Stimulated activated CD4-positive, alpha-beta T cell treated with anti-CD3 and anti-CD28 coated beads, Interleukin-2, amount 100 ng/mL, for 48 hours (primary cell): ENCODE measurements at places on chromosomes 13 and 19.

GRCh38 chr19:5024282-5024681 lies 55.4 kb downstream of the KDM4B start:
- DNase-seq: no peak

- DNase-seq: no peak
Observed at GRCh38 chr19:41700381-41701195, 7.8 kb upstream of the CEACAM5 start.

DNA sequence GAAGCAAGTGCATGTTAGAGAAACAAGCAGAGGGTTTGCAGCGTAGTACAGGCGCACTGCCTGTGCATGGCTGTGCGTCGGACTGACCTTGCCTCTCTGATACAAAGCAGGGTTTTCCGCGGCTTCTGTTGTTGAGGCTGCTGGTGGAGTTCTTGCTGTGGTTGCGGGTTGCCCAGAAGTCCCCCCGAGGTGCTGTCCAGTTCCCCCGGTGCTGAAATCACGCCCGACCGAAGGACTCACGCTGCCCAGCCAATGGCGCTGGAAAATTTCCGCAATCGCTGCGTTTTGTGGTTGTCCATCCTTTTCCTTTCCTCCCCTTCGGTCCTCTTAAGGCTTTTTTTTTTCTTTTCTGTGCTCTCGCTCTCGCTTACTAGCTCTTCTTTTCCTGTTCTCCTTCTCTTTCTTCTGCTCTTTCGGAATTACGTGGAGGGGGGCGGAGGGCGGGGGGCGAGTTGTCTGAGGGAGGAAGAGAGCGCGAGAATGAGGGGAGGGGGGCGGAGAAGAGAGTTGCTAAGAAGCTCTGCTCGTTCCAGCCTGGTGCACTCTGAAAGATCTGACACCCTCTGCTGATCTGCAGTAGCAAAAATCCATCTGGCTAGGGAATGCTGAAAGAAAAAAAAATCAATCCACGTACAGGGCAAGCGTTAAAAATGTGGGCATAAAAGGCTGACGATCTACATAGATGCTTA lies at the start of gene SLITRK1:
Gene SLITRK1, minus strand, starts transcription at position 558 of the 689 bp plus-strand sequence. CDS start 967 bp downstream, outside the sequence.
- no peak for DNase-seq

DNA sequence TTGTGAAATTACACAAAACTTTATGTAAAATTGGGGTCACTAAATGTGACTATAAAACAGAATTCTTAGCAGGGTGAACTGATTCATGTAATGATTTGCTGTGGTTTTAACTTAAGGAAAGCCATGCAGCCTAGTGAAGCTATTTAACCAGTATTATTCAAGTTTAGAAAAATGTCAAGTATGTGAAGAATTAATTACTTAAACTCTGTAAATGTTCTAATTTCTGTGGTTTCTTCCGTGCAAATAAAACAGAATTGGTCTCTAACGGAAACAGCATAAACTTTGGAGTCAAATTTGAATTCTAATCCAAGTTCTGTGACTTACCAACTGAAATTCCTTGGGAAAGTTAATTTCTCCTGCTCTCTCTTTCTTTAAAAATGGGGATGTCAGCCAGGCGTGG lies 13.3 kb downstream of the CDC16 start:
- no peak for DNase-seq

GRCh38 chr13:99039718-99040280 lies 61.9 kb upstream of the DOCK9 start:
- no peak for DNase-seq

DNA sequence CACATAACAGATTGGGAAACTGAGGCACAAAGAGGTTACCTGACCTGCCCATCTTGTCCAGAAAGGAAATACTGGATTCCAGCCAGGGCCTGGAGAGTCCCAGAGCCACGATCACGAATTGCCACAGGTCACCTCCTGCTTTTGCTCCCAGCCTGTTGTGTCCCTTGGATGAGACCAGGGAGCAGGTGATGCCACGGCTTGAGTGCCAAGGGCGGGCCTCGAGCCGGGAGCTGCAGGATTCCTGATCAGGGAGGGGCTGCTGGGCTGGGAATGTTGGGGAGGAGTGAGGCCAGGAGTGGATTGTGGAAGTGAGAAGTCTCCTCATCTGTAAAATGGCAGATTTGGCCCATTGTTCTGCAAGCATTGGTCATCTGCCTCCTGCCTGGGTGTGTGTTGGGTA lies 29.4 kb downstream of the DNM2 start:
- no peak for DNase-seq

DNA sequence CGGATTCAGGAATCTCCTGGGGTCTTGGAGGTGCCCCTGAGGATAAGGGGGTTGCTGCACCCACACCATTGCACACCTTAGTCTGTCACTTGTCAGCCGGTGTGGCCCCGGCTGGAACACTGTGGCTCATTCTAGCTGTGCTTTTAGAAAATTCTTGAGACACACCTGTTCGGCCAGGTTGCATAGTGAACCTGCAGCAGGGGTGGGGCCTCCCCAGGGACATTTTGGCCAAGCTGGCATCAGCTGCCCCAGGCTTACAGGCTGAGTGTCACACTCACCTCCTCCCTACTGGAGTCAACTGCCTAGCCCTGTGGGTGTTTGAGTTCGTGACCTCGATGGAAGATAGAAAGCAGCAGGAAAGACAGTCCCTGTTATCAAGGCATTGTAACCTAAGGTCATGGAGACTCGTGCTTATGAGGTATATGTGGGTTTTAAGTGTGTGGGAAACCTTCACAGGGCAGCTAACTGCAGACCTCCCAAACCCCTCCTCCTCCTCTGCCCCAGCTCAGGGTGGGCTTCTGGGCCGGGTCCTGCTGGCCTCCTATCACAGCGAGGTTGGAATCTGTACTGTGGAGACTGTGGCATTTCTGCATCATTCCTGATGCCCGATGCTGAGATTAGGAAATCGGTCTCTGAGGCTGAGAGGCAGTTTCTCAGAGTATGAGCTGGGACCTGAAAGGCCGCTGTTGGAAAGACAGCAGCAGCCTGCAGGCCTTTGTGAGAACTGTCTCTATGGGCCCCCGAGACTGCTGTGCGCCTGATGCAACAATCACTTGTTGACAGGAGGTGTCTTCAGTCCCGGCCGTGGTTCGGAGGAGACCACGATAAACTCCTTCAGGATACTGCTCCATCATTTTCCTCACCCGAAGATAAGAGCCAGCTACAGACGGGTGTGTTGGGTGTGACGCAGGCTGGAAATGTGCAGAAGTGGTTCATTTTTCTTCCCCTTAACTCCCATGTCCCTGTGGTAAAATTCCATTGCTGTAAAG lies 72.2 kb downstream of the ATP11A start:
- DNase-seq: no peak

DNA sequence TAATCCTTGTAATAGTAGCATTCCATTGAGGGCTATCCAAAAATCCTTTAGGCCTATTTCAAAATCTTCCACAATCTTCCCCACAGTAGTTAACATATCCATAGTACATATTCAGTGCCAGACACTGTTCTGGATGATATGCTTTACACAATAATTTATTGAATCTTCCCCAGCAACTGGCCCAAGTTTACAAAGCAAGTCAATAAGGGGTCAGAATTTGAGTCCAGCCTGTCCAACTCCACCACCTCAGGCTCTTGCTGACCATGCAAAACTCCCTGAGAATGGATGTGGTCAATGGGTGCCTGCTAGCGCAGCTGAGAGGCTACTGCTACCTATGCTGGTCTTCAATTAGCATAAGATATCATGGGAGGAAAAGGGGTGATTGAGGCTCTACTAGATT lies 529.6 kb downstream of the FGF9 start:
- no peak for DNase-seq

GRCh38 chr13:19665427-19665859 lies 32.0 kb downstream of the MPHOSPH8 start:
- DNase-seq: no peak

GRCh38 chr13:92175330-92175729 lies 776.9 kb downstream of the GPC5 start:
- DNase-seq: no peak

GRCh38 chr19:45637890-45638667 lies 1.1 kb downstream of the EML2 start:
- DNase-seq: no peak

- peak; percentile 32 for DNase-seq
Observed at GRCh38 chr19:37227996-37228395, 10.0 kb downstream of the ZNF383 start.

GRCh38 chr19:632579-633067 lies 714 bp downstream of the POLRMT start:
- DNase-seq: peak; percentile 42

DNA sequence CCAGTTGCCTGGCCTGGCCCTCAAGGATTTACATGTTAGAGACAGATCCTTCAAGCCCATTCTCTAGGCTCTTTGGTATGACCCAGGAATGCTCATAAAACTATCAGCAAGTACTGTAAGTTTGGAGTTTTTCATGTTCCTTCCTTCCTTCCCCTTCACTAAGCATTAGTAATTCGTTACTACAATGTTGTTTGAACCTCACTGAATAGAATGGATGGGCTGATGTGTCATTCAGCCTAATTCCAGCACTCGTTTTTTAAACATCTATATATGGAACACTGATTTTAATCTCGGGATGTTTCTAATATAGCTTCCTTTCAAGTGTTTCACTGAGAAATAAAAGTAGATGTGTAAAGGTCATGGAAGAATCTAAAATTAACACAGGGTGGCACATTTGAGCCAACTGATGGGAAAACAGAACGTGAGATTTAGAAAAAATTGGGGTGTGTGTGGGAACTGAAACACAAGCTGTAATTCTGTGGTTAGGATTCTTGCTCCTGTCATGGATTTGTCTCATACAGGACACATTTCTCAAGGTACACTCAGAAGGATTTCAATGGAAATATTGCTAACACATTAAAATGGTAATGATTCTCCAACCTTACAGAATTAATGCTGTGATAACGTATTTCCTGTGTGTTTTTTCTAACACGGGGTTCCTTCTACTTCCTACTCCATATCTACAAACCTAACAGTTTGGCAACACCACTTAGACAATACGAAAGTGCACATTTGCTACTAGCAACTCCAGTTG lies 93.4 kb downstream of the FLT1 start:
- DNase-seq: no peak

- no peak for DNase-seq
Observed at GRCh38 chr13:62337109-62337880, 921.6 kb upstream of the PCDH20 start.

DNA sequence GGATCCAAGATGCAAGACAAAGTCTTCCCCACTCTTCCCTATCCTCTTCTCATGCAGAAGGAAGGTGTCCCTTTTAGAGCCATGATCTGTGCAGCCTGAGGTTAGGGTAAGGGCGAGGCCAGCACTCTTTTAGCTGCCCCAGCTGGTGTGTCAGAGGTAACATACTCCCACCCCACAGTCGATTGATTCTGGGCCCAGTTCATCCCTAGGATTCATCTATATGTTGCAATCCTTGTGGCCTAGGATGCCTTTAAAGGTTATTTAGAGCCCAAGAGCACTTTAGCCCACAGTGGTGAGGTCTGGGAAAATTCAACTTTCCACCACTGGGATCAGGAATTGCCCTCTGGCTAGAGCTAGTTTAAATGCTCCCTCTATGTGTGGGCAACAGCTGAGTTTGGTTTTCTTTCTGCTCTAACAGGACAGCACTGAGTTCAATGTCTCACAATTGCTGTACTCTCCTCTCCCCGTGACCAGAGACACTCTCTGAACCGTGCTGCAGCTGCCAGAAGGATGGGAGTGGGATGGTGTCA lies 201.3 kb upstream of the SERP2 start:
- no peak for DNase-seq

GRCh38 chr13:74205313-74205690 lies 71.1 kb upstream of the KLF12 start:
- DNase-seq: no peak

DNA sequence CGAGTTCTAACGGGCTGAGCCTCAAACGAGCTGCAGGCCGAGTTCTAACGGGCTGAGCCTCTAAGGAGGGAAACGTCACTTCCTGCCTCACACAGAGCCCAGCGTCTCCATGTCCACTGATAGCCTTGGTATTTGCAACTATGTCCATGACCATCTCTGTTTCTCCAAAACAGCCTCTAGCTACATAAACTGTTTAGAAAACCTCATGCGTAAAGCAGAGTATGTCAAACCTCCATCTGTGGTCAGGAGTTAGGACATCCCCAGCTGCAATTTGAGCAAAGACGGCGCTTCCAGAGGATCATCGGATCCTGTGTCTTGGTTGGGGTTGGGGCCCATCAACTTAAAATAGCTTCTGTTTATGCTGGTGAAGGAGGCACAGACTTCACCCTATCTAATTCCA lies 20.8 kb downstream of the RASA3 start:
- no peak for DNase-seq

DNA sequence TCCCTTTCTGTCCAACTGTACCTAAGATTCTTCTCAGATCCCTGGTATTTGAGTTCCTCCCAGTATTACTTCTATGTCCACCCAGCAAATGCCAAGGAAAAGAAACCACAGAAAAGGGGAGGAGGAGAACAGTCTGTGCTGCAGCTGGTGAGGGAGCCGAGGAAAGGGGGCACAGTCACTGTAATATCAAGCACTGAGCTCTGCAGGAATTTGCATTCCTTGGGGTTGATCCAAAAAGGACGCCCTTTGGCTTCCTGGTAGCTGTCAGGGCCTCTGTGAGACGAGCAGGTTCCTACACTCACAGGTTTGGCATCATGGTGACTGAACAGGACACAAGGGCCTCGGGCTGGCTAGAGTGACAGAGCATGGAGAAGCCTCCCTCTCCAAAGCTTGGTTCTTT lies 273.4 kb downstream of the NHLRC3 start:
- no peak for DNase-seq

GRCh38 chr19:38564981-38565690 lies 52.6 kb downstream of the MAP4K1 start:
- DNase-seq: no peak

DNA sequence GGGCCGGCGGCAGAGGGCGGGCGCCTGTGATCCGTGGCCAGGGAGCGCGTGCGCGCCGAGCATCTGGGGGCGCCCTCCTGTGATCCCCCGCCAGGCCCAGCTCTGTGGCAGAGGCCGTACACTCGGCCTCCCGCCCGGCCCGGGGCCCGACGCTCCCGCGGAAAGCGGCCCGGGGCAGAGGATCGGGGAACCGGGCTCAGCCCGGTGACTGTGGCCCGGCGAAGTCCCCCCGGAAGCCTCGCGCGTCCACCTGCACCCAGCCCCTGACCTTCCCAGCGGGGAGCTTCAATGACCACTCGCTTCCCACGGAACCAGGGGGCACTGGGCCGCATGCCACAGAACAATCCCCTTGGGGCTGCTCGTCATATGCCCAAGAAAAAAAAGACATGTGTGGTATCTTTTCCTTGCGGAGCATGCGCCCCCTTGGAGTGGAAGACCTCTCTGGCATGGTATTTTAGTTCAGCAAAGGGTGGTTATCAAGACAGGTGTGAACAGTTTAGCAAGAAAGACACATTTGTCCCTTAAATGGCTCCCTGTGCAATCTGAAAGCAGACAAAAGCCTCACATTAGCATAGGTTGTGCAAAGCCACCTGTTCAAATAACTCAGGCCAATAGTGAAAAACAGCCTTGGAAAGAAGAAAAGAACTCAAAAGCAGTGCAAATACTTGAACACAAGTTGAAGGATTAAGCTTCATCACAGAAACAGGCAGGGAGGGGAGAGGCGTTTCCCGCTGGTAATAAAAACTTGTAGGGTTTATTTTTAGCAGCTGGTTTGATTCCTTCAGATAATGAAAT lies 290.9 kb upstream of the SOX21 start:
- DNase-seq: no peak

DNA sequence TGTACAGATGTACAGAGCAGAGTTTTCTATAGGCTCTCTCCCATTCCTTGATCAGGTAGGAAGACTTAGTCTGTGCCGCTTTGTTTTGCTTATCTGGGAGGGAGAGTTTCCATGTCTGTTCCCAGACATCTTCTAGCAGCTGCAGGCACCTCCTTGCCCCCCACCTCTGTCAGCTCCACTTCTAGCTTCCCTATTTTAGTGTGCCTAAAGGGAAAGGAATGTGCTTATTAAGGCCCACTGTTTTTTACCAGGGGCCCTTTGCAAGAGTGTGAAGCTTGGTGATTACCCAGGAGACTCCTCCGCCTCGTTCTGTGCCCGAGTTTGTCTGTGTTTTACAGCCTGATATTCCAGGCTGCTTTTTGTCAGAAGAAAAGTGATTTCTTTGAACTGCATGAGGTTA lies 1984.4 kb downstream of the OLFM4 start:
- DNase-seq: no peak
